ENCODE measurements at places on chromosomes 6 and 20.

DNA sequence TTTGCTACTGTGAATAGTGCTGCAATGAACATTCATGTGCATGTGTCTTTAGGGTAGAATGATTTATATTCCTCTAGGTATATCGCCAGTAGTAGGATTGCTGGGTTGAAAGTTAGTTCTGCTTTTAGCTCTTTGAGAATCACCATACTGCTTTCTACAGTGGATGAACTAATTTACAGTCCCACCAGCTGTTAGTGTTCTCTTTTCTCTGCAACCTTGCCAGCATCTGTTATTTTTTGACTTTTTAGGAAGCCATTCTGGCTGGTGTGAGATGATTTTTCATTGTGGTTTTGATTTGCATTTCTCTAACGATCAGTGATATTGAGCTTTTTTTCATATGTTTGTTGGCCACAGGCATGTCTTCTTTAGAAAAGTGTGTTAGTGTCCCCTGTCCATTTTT lies 40.0 kb downstream of the PLG start:
- no peak for DNase-seq

DNA sequence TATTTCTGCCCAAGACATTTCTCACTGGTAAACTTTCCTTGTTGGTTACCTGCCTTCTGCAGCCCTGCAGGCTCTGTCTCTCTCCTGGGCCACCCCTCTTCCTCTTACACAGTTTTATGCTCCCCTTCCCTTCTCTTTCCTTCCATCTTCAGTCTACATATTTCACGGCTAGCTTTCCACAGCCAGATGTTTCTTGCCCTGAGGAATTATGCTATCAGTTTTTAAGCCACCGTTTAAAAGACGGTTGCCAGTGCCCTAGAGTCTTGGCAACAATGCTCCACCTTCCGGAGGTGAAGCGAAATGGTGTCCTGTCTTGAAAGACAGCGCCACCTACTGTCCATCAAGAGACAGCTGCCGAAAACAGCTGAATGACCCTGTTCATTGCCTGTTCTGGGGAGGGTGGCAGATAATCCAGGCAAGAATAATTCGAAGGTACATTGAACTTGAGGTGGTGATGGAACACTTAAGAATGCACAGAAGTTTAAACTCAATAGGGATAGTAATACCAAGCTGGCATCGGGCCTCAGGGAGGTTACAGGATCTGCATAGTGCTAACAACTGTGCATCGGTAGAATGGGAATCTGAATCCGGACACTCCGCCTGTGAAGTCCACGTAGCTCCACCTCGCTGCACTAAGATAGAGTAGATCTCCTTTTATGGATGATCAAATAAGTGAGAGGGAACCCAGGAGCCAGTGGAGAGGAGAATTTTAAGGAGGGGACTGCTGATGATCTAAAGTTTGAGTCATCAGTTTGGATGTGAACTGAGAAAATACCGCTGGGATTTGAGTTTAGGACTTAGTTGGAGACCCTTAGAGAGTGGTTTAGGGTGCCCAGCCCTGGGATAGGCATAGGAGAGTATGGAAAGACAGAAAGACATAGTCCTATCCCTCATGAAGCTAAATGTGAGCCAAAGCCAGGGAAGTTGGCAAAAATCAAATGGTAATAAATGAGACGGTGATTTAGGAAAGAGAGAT lies 4.8 kb upstream of the TRIM40 start:
- peak; percentile 87 for DNase-seq

DNA sequence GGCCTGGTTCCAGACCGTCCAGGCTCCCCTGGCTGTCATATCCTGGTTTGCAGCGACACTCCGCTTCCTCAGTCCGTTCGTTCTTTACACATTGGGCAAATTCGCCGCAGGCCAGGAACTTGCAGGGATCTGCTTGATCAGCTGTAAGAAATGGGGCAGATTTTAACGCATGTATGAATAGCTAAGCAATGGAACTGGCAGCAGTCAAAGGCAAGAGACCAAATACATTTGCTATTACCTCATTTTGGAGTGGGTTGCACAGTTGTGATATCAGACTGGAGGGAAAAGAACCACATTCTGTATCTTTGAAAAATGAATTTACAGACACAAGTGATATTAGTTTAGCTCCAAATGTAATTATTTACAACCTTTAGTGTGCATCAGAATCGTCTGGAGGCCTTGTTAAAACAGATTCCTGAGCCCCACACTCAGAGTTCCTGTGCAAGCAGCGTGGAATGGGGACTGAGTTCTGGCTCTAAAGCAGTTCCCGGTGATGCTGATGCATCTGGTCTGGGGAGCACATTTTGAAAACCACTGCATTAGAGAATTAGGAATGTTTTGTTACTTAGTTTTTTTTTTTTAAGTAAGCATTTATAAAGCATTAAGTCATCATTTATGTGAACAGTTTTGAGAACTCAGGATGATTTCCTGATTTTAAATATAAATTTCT lies 141.3 kb downstream of the IMPG1 start:
- DNase-seq, result no peak

DNA sequence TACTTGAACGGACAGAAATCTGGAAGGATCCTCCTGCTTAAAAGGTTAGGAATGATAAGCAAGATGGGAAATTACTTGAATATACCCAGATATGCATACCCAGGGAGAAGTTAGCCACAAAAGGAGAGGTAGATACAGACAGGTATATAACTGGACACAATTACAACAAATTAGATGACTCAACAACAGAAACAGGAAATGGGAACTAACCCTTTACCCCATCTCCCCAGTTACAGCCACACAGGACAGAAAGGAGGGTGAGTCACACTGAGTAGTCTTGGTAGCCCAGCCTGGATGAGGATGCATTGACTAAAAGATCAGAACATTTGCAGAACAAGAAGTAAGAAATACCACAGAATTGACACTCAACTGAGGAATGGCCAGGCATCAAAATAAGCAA lies 61.2 kb downstream of the C6orf52 start:
- DNase-seq, result peak; percentile 8

DNA sequence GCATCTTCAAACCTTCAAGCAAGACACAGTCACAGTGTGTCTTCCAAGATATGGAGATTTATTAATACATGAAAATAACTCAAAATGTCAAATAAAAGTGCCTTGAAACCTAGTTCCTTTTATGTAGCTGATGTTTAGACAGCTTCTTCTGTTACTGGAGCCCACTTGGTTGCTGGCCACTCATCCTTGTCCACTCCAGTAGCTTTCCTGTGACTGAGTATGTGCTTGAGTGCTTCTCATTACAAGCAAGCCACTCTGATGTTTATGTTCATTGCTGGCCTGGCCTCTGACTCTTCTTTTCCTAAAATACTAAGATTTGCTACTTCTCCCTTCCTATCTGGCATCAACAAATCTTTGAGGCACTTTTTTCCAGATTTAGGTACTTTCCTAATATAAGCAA lies 545.2 kb upstream of the MAN1A1 start:
- no peak for DNase-seq

- no peak for DNase-seq
These were observed 151.6 kb downstream of the EPM2A start for GRCh38 chr6:145583753-145584152.

DNA sequence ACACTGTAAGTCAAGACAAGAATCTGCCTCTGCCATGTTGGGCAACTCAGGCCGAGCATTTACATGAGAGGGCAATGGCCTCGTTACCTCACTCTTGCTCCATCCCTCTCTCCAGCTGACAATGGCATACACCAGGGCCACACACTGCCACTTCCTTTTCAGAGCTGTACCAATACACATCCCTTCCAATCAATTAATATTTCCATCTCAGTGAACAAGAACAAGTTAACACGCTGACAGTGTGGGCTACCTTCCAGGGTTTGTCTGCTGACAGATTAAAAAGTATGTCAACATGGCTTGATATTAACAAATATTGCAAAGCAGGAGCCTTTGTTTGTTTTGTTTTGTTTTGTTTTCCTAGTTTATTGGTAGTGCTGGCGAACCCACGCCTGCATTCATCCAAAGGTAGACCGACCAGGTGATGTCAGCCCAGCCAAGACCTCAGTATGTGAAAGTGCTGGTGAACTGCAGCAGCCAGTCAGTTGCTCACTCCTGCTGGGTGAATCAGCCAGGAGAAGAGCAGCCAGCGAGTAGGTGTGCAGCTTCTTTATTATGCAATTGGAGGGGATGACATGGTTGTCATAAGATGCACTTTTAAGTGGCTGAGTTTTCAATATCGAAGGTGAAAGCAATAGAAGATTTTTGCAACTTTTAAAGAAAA lies 487.3 kb upstream of the JARID2 start:
- DNase-seq, result no peak

- no peak for DNase-seq
These were observed 78.8 kb upstream of the RALY start for GRCh38 chr20:33914919-33915318.

DNA sequence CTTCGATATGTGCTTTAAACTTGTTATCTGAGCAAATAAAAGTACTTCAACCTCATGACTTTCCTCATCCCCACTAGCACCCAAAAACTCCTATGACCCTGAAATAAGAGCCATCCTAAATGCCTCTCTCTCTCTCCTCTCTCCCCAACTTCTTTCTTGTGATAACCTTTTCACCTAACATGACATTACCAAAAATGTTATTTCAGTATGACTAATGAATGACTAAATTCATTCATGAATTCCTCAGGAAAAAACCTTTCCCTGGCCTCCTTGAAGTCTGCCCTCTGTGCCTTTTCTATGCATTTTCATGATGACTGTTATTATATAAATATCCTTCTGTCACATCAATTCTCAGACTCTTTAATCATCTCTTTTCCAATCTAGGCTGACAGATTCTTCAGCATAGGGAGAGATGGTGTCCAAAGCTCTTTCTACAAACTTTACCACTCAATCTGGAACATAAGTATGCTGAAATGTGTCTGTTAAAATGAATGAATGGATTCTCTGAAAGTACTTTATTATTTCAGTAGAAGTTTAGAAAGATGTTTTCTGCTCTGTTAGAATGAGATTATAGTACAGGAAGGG lies 114.3 kb upstream of the GGTLC1 start:
- no peak for DNase-seq

GRCh38 chr6:106702451-106703110 lies 73.2 kb downstream of the QRSL1 start:
- DNase-seq, result peak; percentile 55

- no peak for DNase-seq
These were observed 242.2 kb downstream of the HIVEP2 start for GRCh38 chr6:142702501-142703460.

- no peak for DNase-seq
These were observed 27.7 kb downstream of the CST9L start for GRCh38 chr20:23540624-23541023.

DNA sequence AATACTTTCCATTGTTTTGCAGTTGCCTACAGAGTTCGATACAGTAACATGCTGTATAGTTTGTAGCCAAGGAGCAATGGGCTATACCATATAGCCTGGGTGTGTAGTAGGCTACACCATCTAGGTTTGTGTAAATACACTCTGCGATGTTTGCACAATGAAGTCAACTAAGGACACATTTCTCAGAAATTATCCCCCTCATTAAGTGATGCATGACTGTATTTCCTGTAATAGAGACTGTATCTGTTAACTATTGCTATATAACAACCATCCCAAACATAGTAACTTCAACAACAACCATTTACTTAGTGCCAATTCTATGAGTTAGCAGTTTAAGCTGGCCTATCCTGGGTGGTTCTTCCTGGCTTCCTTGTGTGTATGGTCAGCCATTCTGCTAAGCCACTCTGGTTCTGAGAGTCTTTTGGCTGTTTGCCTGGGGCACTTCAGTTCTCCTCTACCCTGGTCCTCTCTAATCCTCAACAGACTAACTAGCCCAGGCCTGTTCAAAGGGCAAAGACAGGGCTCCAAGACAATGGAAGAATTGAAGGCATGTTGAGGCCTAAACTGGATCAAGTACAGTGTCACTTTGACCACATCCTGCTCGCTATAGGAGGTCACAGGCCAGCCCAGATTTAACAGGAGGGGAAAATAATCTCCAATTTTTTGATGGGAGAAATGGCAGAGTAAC lies 124.0 kb downstream of the PLCB1 start:
- no peak for DNase-seq

- no peak for DNase-seq
These were observed 314 bp downstream of the FARS2 start for GRCh38 chr6:5261545-5262109.

DNA sequence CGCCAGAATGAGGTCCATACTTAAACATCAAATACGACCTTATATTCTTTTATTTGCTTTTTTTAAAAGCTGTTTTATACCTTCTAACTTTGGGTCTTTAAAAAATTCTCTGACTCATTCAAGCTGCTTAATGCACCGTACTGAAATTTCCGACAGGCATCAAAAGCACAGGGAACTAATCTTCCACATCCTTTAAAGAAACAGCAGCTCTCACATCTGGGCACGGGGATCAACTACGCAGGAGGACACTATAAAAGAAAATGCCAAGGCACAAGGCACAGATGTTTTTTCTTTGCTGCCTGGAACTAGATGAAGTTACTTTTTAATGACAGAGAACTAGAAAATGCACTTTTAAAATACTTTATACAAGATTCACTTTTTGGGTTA lies 112.4 kb upstream of the ARG1 start:
- DNase-seq, result no peak

- DNase-seq, result no peak
These were observed 84.4 kb downstream of the PKIB start for GRCh38 chr6:122694602-122695001.

DNA sequence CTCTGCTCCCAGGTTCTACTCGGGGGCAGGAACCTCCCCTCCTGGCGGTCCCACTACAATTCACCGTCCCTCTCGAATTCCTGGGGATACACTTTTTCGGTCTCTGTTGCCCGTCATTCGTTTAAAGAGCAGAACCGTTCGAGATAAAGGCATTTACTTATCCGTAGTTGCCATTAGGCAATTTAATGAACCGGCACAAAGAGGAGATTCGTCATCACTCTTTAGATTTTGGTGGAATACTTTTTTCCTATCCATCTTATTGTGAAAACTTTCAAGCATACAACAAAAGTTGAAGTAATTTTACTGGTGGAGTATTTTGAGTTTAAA lies 1.2 kb upstream of the CD24 start:
- no peak for DNase-seq

GRCh38 chr6:76817429-76817828 lies 645.9 kb downstream of the HTR1B start:
- DNase-seq, result no peak

- DNase-seq, result no peak
These were observed 158.7 kb downstream of the SCML4 start for GRCh38 chr6:107665382-107665781.

- DNase-seq, result no peak
These were observed 51.3 kb upstream of the TOX2 start for GRCh38 chr20:43863330-43863729.

Measured in GM19239 (cell line).